ENCODE measurements at places on chromosomes 5 and 9.

DNA sequence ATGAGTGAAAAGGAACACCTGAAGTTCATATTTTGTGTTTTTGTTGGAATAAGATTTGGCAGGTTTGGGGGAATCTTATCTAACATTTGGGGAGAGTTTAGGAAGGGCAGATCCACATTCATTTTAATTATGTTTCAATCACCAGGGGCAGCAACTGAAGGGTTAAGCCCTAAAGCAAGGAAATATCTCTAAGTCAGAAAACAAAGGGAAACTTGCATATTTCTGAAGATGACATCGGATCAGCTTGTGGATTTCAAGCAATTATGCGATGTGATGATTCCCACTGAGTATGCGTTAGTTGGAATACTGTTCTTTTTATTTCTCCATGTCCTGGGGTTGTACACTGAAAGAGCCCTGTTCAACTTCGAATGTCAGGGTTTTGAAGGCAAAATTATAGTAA lies 59.8 kb upstream of the NFIB start:
- no peak for DNase-seq

GRCh38 chr5:17169507-17169906 lies 47.9 kb upstream of the BASP1 start:
- DNase-seq = no peak

DNA sequence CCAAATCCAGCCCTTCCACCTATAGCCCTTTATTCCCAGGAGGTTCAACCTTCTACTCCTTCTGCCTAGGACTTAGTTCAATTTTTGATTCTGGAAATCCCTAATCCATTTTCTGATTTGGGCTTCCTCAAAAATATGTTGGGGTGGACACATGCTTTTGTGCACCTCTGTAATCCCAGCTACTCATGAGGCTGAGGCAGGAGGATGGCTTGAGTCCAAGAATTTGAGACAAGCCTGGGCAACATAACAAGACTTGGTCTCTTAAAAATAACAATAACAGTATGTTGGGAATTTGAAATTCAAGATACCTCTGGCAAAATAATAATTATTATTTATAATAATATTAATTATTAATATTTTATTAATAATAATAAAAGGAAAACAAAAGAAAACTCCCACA lies 188.7 kb upstream of the TLE4 start:
- DNase-seq = no peak

GRCh38 chr9:71984831-71985281 lies 73.4 kb downstream of the C9orf85 start:
- no peak for DNase-seq

DNA sequence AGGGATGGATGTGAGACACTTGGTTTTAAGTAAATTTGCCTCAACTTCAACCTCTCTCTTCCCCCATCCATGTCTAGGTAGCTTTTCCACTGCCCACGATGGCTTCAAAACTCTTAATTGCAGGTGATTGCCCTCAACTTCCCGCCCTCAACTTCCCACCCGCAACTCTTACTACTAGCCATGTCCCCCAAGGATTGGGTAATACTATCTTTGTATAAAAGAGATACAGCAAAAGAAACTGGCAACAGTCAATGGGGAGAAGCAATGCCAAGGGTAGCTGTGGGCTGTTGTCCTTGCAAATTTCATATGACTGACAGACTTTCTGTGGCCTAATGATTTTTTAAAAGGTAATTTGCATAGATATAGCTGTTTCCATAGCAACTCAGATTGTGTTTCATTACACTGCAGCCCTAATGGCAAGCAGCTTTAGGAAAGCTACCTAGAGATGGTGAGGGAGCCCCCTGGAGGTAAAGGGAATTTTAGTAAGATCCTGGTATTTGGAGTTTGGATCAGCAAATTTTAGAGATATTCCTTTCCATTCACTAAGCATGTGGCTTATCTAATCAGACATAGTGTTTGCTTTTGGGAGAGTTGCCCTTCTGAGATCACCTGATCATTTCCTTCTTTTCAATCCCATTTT lies 421.5 kb upstream of the DAP start:
- DNase-seq = no peak

- no peak for DNase-seq
Observed at GRCh38 chr5:176653401-176654385, 6.4 kb downstream of the TSPAN17 start.

Measured in germinal center (tissue), 1 donor.